ENCODE measurements at places on chromosomes 11 and 22.

DNA sequence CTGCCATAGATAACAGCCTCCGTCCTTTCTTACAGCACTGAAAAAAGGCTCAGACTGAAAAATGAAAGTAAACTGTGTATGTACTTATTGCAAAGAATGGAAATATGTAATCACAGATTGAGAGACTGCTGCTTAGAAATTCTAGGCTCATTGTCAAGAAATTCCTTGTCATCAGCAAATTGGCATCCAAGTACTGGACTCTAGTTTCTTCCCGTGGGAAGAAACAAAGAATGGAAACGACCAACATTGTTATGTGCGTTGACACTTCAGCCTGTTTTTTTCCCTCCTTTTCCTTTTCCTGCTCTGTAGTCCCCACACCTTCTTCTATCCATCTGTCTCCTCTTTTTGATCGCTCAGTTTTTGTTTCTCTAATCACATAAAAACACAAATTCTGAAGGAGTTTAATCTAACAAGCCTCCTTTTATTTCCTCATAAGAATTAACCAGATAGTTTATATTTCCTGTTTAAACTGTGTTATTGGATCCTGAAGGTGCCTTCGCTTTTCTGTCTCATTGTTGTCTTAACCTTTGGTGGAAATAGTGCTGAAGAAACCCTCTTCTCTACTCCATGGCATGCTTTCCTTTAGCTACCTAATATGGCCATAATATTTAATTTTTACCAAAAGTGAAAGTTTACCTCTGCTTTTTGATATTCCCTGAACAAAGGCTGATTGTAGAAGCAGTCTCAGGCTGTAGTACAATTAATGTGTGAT, 20.0 kb upstream of the CASP12 start:
- no peak for DNase-seq

DNA sequence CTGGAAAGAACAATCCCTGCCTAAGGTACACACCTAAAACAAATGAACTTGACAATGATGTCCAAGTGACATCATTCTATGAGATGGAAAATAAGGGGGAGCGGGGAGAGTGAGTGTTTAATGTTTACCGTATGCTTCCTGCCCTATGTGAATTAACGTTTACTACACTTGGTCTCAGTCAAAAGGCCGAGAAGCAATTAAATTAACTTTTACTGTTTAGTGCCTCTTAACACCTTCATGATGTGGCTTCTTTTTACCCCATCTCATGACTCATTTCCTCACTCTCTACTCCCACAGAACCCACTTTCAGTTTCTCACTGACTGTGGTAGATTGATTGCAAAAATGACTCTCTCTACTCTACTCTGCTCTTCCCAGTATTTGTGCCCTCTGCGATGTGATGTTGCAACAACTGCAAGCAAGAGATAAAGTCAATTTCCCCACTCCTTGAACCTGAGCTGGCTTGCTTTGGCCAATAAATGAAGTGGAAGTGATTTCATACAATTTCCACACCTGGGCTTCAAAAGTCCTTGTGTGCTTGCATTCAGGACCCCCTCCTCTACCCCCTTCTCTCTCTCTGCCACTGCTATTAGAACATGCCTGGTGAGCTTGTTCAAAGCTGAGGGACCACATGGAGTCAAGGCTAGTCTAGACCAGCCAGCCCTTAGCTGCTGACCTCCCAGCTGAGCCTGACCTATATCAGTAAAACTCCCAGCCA, 11.6 kb upstream of the ALKBH3 start:
- DNase-seq = no peak

GRCh38 chr11:46738887-46739286, 19.9 kb downstream of the F2 start:
- DNase-seq = no peak

GRCh38 chr11:62264004-62264403, 6.0 kb upstream of the SCGB2A2 start:
- DNase-seq = no peak

DNA sequence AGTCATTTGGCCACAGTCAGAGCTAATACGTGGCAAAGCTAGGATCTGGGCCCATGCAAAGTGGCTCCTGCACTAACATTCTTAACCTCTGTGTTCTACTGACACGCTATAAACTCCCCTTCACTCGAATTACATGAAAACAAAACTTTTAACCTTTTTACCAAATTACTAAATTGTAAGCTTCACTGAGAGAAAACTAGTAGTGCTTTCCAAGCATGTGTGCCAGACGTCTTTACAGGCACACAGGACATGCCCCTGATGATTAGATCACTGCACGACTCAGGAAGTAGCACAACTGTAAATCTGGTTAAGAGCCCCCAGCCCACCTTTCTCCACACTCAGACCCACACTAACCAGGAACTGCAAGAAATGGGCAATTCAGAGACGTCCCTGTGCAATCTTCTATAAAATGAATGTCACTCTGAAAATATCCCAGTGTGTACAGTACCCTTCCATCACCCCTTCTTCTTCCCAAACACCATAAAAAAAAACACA, 16.1 kb downstream of the PHF21A start:
- DNase-seq = no peak
